ENCODE measurements at places on chromosomes 13 and 19. TPM values are rescaled to one million over a fixed set of nuclear protein-coding genes. Genes with fewer than 3 reads are reported as not detected.

GRCh38 chr19:40598121-40598917 is 2.9 kb upstream of the LTBP4 start:
- DNase-seq: peak; percentile 89

GRCh38 chr19:31715249-31715945 is 366.2 kb upstream of the TSHZ3 start:
- DNase-seq: no peak

DNA sequence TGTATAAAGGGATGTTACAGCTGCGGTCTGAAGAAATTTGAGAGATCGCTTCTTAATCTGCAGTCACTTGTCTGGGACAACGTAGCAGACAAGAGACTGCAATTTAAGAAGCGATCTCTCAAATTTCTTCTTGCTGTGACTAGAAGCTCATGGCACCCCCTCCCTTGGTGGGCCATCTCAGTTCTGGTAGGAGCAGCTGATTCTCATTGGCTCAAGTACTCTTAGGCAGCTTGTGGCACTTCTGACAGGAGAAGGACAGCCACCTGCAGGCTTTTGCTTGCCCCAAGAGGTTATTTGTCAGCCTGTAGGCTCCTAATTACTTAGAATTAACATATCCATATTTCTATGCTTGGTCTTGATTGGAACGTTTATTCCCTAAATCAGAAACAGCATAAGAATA is 503.0 kb downstream of the DCT start:
- no peak for DNase-seq

SRRM5 gene
- 0.05 TPM for total RNA-seq

Data from dermis blood vessel endothelial cell (primary cell).